ENCODE measurements at places on chromosomes 11 and 22.

GRCh38 chr11:3831378-3832239, 9.2 kb downstream of the RHOG start:
- DNase-seq: no peak

DNA sequence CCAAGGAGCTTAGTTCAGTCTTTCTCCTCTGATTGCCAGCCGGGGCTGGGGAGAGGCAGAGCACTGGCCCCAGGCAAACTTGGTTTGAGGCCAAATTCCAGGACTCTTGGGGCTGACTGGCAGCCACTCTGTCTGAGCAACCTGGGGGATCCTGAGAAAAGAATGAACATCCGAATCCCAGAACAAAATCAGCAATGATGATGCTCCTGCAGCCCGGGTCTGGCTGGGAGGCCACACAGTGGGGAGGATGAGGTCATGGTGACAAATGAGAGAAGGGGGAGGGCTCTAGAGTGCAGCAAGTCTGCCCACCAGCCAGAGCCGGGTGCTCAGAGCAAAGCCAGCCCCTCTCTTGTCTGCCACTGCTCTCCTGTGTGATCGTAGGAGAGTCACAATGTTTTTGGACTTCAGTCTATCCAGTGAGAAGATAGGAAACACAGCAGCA, 71.8 kb upstream of the PAX6 start:
- no peak for DNase-seq

- DNase-seq: no peak
Measured at GRCh38 chr11:93986716-93987115, 34.4 kb upstream of the HEPHL1 start.

DNA sequence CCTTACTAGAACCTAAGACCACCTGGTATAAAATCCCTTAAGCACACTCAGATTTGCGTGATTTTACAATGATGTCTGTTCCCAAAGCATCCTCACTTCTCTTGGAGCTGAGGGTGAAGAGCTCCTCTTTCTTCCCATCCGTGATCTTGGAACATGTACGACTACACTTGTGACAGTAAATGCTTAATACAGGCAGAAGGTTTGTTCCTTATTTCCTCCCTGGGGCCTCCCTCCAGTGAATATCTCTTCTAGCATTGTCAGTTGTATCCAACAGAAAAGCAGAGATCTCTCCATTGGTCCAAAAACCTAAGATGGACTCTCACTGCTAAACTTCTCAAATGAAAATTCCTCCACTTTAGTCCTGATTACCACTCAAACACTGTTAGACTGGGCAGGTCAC, 103.6 kb upstream of the VPREB1 start:
- no peak for DNase-seq

DNA sequence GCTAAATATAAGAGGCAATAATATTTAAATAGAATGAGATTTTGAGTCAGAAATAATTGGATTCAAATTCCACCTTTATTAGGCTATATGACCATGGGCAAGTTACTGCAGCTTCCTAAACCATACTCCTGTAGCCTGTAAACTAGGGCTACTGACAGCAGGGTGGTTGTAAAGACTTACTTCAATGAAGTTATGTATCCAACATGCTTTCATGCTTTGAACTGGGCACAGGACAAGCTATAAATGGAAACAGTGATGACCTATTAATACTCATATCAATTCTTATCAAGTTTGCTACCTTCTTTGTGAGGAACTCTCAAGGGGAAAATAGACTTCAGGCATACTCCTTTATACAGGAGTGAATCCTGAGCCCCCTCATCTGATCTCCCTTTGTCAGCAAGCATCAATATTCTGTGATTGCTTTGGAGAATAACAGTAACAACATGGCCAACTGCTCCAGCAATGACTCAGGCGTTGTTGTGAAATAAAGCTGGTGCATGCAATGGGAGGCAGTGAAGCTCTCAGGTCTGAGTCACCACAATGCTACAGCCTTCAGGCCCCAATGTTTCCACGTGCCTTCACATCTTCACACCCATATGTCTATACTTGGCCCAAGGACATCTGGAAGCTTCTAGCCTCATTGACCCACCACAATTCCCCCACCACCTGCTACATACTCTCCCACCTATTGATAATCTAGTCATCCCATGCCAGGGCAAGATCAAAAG, 102.5 kb downstream of the KCNA4 start:
- DNase-seq: no peak

DNA sequence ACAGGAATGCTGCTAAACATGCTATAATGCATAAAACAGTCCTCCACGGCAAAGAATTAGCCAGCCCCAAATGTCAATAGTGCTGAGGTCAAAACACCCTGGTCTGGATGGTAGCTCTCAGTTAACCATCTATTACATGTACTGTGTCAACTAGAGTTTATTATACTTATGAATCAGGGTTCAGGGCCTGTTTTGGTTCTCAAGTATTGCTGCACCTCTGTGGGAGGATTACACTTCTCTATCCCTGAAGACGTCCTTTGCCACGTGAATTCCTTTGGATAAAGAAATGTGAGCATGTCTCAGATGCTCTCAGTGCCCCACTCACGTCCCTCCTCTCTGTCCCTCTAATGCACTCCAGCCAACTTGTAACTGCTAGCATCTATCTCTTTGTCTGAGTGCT, 53.4 kb downstream of the SLC1A2 start:
- DNase-seq: no peak

GRCh38 chr11:29129844-29130243, 887.0 kb downstream of the KCNA4 start:
- no peak for DNase-seq

DNA sequence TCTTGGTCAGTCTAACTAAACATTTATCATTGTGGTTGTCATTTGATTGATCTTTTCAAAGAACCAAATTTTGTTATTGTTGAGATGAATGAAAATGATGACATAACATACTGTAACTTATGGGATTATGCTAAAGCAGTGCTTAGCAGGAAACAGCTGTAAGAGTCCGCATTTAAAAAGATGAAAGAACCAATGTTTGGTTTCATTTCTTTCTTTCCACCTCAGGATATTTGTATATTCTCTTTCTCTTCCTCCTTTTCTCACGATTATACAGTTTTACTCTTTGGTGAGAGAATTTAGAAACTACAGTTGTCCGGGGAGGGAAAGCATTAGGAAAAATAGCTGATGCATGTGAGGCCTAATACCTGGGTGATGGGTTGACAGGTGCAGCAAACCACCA, 23.1 kb downstream of the PIH1D2 start:
- no peak for DNase-seq

GRCh38 chr11:131811383-131811782, 441.0 kb downstream of the NTM start:
- no peak for DNase-seq

DNA sequence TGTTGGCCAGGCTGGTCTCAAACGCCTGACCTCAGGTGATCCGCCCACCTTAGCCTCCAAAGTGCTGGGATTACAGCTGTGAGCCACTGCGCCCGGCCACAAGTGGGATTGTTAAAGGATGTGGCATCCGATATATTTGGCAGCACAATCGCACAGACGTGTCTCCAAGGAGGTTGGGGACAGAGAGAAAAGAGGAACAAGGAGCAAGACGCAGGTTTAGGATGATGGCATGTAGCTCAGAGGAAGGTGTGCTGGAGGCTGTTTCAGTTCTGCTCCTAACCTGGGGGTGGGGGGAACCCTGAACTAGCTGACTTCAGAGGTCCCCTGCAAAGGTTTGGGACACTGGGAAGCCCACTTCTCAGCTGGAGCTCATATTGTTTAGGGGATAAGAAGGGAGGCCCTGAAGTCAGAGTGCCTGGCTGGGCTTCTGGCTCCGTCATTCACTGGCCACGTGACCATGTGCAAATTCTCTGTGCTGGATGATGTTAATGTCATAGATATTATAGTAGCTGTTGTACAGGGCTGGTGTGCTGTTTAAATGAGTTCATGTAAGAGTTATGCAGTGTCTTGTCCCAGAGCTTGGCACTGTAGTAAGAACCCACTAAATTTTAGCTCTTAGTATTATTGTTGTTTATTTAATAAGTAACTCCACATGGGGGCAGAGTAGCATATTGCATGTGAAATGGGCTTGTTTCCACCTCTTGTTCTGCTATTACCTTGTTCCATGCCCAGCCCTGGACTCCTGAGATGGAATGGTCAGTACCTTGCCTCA, 129.7 kb downstream of the ST3GAL4 start:
- DNase-seq: no peak

DNA sequence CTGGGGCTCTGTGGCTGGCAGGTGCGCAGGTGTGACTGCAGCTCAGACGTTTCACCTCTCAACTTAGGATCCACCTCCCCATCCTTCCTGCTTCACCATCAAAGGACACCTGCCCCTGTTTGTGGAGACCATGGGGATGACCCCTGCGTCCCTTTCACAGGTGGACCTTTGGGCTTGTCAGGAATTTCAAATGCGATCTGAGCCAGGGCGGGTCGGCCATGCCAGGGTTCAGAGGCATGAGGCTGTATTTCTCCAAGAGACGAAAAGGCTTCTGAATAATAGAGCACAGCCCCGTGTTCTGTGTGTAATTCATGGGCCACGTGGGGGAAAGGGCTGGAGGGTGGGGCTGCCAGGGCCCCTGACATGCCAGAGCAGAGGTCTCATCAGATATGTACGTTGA, 668.0 kb downstream of the BRD1 start:
- DNase-seq: no peak

DNA sequence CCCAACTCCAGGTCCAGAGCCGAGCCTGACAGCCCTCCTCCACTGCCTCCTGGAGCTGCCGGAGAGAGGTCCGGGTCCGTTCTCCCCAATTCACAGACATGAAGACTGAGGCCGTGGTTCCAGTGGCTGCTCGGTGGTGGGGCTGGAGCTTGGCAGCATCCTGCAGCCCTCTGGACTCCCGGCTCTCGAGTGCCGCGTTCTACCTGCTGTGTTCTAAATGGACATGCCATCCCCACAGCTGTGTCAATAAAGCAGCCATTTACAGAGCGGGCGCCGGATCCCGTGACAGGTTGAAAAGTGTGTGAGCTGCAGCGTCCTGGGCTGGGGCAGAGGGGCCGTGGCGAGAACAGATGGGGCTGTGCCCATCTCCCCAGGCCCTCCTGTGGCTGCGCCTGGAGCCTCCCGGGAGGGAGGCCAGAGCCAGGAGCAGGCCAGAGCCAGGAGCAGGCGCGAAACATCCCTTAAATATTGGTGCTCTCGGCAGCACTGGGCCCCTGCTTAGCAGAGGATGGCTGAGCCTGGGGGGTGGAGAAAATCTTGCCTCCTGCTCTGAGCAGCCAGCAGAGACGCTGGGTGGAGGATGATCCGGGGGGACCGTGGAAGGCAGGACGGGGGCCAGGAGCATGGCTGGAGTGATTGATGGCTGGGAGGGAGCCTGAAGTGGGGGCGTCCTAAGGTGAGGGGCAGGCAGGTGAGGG, 46.2 kb downstream of the FLRT1 start:
- no peak for DNase-seq

DNA sequence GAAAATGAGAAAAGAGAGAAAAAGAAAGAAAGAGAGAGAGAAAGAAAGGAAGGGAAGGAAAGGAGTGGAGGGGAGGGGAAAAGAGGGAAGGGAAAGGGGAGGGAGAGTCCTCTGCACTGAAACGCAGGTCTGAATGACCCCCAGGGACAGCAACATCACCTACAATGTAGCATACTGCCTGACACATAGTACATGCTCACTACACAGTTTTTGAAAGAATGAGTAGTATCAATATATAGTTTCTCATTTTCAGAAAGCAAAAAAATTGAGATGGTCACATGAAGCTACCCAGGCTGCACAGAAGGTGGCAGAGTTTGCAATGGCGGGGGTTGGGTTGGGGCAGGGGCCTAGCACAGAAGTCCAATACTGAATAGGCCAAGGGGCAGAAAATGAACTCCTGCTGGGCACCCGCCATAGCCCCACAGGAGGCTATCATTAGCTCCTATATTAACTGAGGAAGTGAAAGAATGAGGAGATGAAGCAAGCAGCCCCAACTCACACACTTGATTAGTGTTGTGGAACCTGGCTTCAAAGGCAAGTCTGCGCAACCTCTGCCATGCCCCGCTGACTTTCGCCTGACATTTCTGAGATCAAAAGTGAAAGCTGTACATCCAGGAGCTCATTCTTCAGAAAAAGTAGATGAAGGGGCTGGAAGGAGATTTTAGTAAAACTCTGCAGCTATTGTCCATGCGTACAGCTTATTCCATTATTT, 241.2 kb upstream of the SYN3 start:
- DNase-seq: no peak

GRCh38 chr22:43207849-43208702, 21.1 kb upstream of the TTLL12 start:
- DNase-seq: no peak

DNA sequence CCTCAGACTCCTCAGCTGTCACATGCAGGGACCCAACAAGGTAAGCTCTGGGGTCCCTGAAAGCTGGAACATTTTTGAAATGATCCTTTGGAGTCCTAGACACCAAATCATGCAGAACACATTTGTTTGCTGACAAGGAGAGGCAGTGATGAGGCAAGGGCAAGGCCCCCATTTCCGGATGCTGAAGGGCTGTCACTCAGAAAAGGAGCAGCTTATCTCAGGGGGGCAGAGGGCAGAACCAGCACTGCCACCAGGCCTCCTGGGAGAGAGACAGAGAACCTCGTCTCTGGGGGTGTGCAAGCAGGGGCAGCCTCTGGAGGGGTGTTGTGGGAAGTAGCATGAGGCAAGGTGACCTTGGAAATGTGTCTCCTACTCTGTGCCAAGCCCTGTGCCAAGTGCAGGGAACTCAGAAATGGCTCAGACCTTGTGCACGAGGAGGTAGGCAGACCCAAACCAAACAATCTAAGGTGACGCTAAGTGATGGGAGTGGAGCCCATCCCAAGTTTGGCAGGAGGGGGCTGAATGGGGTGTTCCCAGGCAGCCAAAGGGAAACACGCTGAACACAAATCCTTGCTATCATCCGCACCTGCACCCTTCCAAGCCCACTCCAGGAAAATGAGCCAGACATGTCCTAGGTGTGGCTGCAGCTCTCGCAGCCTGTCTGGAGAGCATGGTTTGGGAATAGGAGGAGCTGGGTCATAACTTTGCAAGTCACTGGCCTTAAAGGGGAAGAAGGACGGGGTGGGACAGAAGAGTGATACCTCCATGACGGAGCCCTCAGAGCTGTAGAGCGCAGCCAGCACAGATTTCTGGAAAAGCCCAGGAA, 94.2 kb downstream of the PDE2A start:
- no peak for DNase-seq

DNA sequence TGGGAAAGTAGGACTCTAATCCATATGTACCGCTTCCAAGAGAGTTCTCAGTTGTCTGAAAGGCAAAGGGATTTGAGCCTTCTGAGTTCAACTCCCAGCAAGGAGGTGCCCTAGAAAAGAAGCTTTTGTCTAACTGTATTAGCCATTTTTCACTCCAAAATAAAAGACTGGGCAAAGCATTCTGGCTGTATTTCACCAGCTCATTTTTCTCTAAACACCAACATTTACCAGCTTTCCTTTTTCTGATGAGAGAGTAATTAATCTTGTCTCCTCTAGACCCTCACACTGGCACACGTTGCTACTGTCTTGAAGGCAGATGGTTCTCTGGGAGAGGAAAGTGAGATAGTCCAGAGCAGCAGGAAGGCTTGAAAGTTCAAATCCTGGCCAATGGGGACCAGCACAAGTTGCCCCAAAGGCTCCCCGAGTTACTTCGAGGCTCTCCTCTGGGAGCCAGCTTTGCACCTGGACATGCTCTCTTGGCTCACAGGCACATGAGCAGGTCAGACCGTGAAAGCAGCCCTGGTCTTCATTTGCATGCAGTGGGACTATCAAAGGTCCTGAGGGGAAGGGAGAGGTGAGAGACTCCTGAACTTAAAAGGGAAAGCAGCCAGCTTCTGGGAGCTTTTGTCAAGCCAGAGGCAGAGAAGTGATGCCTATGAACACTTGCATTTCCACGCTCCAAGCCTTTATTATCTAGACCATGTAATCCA, 100.0 kb downstream of the NTM start:
- DNase-seq: no peak
